ENCODE measurements at places on chromosomes 1 and 21.
A peak's percentile ranks its signal among the peaks of the same experiment; 100 is the strongest.

- no peak for DNase-seq
Measured at GRCh38 chr1:38558055-38558454, 301.5 kb downstream of the RRAGC start.

DNA sequence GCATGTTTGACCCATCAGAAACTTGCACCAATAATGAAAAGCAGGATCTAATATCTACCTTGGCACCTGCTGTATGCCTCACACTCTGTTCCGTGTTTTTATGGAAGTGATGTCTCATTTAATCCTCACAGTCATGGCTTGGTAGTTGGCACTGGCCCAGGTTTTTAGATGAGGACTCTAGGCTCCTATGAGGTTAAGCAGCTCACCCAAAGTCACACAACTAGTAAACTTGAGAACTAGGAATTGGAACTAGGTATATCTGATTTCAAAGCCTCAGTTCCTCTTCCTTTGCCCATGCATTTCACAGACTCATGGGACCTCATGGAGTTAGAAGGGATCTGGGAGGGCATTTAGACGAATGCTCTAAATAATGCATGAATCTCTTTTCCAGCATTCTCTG, 21.3 kb upstream of the TARBP1 start:
- DNase-seq: no peak

DNA sequence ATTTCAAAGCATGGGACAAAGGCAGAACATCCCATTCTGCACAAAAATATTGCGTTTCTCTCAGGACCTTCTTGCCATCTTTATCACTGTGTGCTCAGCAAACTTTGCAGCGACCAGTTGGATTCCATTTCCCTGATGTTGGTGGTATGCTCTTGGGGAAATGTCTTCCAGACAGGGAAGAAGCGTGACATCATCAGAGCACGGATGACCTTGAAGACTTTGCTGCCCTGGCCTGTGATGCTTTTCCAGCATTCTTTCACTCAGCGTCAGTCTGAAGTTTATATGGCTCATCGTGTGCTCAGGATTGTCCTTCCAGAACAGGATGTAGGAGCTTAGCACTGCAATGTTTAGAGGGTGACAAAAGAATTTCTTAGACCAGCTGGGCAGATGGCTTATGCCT, 131.4 kb upstream of the F3 start:
- no peak for DNase-seq

DNA sequence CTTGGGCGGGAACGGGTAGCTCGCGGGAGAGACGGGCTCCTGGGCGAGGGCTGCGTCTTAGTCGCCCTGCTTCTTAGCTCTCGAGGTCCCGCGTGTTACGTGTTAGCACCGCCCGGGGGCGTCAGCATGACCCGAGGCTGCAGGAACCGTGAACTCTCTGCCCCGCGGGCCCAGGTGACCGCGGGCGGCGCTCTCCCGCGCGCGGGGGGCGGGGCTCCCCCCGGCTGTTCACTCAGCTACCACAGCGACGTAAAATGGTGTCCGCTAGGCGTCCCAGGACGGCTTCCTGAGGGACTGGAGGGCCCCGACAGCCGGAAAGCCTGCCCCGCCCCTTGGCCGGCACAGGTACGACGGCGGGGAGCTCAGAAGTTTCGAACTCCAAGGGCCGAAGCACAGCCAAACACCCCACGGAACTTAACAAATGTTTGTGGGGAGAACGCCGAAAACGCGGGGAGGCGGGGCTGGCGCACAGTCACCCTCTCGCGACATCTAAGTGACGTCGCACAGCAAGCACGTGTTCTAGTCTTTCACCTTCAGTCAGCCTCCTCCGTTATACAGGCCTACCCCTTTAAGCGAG, 780 bp upstream of the RBM15 start:
- peak; percentile 52 for DNase-seq

DNA sequence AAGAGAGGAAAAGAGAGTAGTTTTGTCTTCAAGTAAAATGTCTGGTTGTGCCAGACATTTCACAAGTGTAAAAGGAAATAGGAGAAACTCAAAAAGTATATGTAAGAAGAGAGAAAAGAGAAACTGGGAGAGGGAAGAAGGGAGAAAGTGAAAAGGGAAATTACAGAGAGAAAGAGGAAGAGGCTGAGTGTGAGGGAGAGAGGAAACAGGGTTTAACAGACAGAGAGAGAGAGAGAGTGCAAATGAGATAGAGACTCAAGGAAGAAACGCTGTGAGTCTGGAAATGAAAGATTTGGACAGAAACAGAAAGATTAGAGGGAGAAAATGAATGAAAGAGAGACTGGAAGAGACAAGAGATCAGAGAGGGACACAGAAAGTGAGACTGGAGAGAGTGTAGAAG, 806.2 kb downstream of the PLA2G4A start:
- no peak for DNase-seq

- no peak for DNase-seq
Measured at GRCh38 chr21:21373969-21374368, 375.8 kb downstream of the NCAM2 start.

GRCh38 chr1:242890192-242890741, 364.8 kb downstream of the CEP170 start:
- DNase-seq: no peak

DNA sequence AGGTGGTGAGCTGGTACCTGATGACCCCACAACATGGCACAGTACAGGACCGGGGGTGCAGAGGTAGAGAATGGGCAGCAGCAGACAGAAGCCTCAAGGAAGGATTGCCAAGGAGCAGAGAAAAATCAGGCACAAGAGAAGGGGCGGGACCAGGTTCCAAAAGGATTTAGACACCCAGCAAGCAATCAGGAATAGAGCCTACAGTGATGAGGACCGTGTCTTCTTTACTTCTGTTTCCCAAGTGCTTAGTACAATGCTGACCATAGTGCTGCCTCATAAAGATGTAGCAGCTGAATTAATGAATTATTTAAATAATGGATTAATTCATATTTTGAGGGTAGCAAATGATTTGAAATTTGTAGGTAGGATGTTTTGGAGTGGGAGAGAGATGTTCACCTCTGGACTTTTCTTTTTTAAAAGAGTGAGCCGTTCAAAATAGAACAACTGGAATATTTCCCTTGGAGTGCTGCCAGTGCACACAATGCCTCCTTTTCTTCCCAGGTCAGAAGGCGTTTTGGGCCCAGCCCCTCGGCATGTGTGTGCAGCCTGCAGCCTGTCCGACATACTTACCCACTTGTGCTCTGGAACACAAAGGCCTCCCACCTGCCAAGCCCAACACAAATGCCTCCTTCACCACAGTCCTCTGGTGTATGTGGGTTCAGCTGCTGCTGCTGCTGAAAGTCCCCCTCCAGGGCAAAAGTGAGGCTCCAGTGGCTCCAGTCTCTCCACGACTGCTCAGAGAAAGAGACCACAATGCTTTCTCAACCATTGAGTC, 19.6 kb downstream of the KANK4 start:
- DNase-seq: peak; percentile 39

- DNase-seq: peak; percentile 26
Measured at GRCh38 chr1:46735708-46736324, 16.9 kb upstream of the EFCAB14 start.

DNA sequence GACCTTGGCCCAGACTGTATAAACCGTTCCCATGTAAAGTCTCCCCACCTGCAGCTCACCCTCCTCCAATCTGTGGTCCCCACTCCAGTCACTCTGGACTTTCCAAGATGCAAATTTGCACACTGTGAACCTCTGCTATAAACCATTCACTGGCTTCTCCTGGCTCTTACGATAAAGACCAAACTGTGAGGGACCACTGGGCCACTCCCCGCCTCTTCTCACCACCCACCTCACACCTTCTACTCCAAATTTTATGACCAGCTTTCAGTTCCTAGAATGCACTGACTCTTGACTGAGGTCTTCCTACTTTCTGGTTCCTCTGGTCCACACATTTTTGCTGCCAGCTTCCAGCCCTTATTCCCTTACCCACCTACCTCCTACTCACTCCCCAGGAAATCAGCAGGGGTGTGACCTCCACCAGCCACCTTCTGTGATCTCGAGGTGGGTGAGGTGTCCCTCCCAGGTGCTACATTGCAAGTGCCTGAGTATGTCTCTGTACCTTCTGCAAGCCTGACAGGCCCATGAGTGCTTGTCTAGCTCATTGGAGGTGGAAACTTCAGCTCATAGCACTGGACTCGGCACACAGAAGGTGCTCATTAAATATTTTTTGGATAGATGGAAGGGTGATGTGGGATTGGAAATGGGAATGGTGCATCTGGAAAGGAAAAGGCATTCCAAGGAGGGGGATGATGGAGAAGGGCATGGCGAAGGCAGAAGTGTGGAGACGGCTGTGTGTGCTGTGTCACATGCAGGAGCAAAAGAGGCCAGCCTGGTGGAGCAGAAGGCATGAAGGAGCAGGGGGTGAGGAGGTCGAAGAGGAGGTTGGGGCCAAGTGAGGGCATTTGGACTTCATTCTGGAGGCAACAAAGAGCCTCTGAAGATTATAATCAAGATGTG, 15.6 kb upstream of the CSF1 start:
- DNase-seq: no peak

DNA sequence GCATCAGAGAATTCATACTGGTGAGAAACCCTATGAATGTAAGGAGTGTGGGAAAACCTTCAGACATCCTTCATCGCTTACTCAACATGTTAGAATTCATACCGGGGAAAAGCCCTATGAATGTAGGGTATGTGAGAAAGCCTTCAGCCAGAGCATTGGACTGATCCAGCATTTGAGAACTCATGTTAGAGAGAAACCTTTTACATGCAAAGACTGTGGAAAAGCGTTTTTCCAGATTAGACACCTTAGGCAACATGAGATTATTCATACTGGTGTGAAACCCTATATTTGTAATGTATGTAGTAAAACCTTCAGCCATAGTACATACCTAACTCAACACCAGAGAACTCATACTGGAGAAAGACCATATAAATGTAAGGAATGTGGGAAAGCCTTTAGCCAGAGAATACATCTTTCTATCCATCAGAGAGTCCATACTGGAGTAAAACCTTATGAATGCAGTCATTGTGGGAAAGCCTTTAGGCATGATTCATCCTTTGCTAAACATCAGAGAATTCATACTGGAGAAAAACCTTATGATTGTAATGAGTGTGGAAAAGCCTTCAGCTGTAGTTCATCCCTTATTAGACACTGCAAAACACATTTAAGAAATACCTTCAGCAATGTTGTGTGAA, 12.8 kb downstream of the ZFP69B start:
- DNase-seq: no peak

GRCh38 chr1:181369416-181369815, 113.9 kb upstream of the CACNA1E start:
- no peak for DNase-seq

- DNase-seq: no peak
Measured at GRCh38 chr1:232542633-232543593, 87.0 kb downstream of the SIPA1L2 start.

DNA sequence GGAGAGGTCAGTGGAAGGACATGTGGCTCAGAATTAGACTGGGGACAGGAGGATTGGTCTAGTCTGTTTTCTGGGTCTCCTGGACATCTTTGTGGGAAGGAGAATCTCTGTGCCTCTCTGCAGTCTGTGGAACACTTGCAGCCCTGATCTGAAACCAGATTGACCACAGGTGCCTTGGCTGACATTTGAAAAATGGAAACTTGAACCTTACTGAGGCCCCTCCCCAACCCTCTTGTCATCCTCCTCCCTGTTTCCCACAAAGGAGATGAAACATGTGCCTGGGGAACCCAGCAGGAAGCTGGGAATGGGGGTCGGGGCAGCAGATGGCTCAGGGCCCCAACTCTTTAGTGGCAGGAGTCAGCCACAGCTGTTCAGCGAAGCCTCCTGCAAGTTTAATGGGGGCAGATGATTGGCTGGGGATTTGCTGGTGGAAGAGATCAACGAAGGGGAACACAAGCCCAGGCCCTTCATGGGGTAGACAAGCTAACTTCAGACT, 18.1 kb downstream of the VASH2 start:
- no peak for DNase-seq

GRCh38 chr1:201582705-201583442, 43.9 kb downstream of the NAV1 start:
- DNase-seq: no peak

DNA sequence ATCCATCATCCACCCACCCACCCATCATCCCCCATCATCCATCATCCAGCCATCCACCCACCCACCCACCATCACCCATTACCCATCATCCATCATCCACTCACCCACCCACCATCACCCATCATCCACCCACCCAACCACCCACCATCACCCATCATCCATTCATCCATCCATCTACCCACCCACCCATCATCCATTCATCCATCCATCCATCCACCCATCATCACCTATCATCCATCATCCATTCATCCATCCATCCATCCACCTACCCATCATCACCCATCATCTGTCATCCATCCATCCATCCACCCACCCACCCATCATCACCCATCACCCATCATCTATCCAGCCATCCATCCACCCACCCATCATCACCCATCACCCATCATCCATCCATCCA, 81.5 kb downstream of the ADARB1 start:
- DNase-seq: no peak

GRCh38 chr1:207619871-207620542, 24.9 kb upstream of the CR1L start:
- DNase-seq: no peak

DNA sequence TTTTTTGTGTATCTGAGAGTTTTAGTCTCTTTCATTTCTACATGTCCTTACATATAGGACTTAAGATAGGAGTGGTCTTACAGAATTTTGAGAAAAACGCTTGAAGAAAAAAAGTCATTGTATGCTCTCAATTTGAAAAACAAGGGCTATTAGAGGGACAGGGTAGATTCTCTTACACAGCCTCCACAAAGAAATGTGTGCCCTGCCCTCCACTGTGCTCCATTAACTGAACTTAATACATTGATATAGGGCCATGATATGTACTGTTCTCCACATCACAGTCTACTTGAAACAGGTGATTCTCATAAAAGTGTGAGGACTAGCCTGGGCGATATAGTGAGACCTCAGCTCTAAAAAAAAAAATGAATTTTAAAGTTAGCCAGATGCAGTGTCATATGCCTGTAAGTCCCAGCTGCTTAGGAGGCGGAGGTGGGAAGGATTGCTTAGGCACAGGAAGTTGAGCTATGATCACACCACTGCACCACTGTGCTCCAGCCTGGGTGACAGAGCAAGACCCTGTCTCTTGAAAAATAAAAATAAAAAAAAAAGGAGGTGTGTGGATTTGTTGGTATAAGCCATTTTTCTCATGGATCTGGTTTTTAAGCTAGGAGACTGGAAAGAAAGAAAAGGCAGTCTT, 77.0 kb downstream of the HMCN1 start:
- DNase-seq: no peak

GRCh38 chr1:76281306-76281705, 206.8 kb downstream of the ST6GALNAC3 start:
- DNase-seq: no peak

DNA sequence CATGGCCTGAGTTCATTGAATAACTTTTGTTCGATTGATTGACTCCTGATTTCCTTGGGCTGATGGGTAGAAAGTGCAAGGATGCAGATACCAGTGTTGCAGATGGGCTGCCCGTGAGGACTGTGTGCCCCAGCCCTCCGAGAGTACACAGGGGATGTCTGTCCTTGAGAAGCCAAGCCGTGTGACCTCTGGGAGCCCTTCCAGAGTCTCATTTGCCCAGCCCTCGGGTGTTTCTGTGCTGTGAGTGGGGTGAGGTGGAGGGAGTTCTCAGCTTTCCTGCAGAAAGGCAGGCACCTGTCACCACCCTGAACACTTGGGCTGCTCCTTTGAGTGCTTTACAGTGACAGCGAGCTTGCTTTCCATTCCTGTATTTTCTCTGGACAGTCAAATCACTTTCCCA, 96.4 kb upstream of the CACNA1E start:
- no peak for DNase-seq
